SK-N-MC (cell line): ENCODE measurements at places on chromosomes 12 and 14.

- no peak for DNase-seq
Measured at GRCh38 chr14:68637106-68638021, 155.5 kb downstream of the ZFP36L1 start.

DNA sequence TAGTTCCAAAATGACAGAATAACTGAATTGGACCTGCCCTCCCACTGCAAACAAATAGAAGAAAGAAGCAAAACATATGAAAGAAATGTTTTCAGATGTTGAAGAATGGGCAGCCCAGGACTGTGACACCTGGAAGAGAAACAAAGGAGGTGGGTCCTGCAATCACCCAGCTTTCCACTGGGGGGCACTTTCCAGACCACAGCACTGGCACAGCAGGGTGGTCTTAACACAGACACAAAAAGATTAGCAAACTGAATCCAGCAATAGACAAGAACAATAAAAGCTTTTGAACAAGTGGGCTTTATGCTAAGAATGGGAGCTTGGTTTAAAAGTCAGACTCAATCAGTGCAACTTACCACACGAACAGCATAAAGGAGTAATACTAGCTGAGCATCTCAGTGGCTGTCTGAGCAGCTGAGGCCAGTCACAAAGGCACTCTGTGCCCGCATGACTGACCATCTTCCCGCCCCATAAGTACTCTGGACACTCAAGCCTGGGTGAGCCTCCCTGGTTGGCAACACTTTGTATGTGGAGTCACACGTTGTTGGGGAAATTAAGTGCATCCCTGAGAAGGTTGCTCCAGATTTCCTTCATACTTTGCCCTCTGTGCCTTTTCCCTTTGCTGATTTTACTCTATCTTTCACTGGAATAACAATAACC, 27.7 kb downstream of the JKAMP start:
- no peak for DNase-seq

- DNase-seq, result no peak
Measured at GRCh38 chr12:124386059-124386458, 91.2 kb downstream of the RFLNA start.

DNA sequence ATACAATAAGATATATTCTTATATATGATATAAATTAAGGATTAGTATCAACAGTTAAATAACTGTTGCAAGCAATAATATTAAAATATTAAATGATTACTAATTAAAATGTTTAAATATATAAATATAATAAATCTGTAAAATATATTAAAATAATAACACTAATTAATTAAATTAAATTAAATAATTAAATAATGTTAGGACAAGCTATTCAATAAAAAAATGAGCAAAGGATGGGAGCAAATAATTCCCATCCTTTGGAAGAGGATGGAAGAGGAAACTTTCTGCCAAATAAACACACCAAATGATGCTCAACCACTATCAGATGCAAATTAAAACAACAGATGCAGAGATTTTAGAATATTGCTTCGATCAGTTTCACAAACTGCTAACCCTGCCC, 39.4 kb upstream of the BMP4 start:
- DNase-seq, result no peak

DNA sequence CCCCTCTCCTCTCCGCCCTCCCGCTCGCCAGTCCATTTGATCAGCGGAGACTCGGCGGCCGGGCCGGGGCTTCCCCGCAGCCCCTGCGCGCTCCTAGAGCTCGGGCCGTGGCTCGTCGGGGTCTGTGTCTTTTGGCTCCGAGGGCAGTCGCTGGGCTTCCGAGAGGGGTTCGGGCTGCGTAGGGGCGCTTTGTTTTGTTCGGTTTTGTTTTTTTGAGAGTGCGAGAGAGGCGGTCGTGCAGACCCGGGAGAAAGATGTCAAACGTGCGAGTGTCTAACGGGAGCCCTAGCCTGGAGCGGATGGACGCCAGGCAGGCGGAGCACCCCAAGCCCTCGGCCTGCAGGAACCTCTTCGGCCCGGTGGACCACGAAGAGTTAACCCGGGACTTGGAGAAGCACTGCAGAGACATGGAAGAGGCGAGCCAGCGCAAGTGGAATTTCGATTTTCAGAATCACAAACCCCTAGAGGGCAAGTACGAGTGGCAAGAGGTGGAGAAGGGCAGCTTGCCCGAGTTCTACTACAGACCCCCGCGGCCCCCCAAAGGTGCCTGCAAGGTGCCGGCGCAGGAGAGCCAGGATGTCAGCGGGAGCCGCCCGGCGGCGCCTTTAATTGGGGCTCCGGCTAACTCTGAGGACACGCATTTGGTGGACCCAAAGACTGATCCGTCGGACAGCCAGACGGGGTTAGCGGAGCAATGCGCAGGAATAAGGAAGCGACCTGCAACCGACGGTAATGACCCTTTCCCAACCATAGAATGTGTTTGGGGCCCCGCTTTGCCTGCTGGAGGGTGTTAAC, 615 bp downstream of the CDKN1B start:
- DNase-seq, result no peak

DNA sequence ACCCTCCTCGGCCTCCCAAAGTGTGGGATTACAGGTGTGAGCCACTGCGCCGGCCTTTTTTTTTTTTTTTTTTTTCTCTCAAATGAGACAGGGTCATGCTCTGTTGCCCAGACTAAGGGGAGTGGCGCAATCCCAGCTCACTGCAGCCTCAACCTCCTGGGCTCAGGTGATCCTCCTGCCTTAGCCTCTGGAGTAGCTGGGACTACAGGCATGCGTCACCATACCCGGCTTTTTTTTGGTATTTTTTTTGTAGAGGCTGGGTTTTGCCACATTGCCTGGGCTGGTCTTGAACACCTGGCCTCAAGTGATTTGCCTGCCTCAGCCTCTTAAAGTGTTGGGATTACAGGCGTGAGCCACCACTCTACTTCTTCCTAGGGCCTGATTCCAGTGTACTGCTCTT, 18.7 kb downstream of the FUT8 start:
- no peak for DNase-seq

DNA sequence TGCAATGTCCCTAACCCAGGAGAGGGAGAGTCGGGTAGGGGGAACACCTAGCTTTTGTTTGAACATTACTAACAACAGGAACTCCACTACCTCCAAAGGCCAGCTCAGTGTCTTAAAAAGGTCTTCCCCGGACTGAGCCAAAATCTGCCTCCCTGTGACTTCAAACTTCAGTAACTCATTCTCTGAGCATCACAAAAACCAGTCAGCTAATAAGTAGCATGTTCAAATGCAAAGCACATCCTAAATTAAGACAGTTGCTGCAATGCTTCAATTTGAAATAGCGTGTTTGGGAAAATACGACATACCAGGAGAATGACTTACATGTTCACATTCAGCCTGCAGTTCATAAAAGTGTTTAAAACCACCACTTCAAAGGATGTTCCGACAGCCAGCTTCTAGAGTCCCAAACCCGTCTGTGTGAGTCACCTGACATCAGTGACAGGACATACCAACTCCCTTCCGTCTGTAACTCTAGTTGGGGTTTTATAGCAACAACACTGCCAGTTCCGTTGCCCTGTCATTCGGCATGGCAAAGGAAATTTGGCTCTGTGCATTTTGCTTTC, 13.0 kb downstream of the ZFP36L1 start:
- no peak for DNase-seq
